Immature natural killer cell (primary cell): ENCODE measurements at places on chromosomes 5 and 9.
A peak's percentile ranks its signal among the peaks of the same experiment; 100 is the strongest.

GRCh38 chr5:38168029-38168428, 90.3 kb upstream of the EGFLAM start:
- no peaks in the 10 kb centered on the region for H3K4me1 ChIP-seq
- no peak overlapping the region for H3K27ac ChIP-seq
- no peaks in the 10 kb centered on the region for H3K36me3 ChIP-seq
- DNase-seq: no peak

GRCh38 chr5:83323557-83324180, 147.9 kb upstream of the VCAN start:
- H3K27me3 ChIP-seq: no peaks in the 10 kb centered on the region
- H3K4me3 ChIP-seq: no peak overlapping the region
- no peak for DNase-seq
- no peak overlapping the region for H3K27ac ChIP-seq
- no peaks in the 10 kb centered on the region for H3K4me1 ChIP-seq

DNA sequence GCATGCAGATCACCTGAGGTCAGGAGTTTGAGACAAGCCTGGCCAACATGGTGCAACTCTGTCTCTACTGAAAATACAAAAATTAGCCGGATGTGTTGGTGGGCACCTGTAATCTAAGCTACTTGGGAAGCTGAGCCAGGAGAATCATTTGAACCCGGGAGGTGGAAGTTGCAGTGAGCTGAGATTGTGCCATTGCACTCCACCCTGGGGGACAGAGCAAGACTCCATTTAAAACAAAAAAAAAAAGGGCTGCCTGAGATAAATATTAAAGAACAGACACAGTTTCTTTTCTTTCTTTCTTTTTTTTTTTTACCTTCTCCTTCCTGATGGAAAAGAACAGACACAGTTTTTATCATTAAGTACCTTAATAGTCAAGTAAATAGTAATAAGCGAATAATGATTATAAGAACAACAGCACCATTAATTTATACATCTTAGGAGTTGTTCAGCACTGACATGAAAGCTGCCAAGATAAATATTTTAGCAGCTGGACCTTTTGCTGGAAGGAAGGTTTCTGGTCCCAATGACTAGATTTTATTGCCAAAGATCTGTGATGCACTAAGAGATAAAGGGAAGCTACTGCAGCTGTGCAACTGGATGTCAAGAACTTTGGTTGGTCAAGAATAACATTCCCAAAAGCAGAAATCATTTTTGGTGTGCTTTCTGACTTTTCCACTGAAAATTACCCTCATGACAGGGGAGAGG, 7.0 kb downstream of the CENPP start:
- H3K4me3 ChIP-seq: no peak overlapping the region
- no peak for DNase-seq
- H3K36me3 ChIP-seq: peaks cover 5% of the 10 kb centered on the region
- no peaks in the 10 kb centered on the region for H3K27me3 ChIP-seq
- no peak overlapping the region for H3K27ac ChIP-seq
- H3K4me1 ChIP-seq: no peaks in the 10 kb centered on the region

DNA sequence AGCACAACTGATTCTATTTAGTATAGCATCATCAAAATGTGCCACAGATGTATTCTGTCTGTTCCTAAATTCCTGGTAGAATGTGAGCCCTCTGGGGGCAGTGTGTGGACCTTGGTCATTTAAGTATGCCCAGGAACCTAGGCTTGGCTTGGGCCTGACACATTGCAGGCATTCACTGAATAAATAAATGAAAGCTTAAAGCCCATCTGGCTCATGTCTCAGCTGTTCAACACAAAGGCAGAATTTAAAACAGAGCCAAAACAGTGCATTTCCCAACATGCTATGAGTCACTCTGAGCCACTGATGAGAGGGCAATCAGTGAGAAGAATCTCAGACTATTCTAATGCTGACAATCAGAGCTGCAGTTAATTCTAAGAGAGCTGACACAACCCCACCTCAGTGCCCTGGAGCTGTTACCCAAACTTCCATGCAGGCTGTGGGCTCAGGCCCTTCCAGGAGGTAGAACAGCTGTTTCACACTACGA, 8.1 kb downstream of the FAM193B start:
- peaks cover 10% of the 10 kb centered on the region for H3K36me3 ChIP-seq
- peaks cover 58% of the 10 kb centered on the region for H3K4me1 ChIP-seq
- H3K27me3 ChIP-seq: no peaks in the 10 kb centered on the region
- H3K27ac ChIP-seq: peak overlapping the region; percentile 82

DNA sequence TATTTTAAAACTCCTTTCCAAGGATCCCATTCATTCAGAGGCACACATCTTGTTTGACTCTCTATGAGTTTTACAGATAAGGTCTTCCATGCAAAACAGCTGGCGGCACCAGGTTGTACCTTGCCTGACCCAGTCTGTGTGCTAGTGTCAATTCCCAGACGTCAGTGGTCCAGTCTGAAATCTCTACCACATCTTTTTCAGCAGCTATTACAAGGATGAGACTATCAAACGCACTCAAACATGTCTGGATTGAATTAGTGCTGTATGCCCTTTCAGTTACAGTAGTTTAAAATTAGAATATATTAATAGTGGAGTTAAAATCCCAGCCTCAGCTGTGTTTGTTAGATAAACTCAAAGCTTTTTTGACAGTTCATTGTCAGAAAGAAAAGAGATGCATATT, 11.7 kb downstream of the CDC14B start:
- H3K36me3 ChIP-seq: no peaks in the 10 kb centered on the region
- H3K4me3 ChIP-seq: no peak overlapping the region
- no peak for DNase-seq
- no peak overlapping the region for H3K27ac ChIP-seq
- peaks cover 4% of the 10 kb centered on the region for H3K27me3 ChIP-seq
- H3K4me1 ChIP-seq: no peaks in the 10 kb centered on the region

DNA sequence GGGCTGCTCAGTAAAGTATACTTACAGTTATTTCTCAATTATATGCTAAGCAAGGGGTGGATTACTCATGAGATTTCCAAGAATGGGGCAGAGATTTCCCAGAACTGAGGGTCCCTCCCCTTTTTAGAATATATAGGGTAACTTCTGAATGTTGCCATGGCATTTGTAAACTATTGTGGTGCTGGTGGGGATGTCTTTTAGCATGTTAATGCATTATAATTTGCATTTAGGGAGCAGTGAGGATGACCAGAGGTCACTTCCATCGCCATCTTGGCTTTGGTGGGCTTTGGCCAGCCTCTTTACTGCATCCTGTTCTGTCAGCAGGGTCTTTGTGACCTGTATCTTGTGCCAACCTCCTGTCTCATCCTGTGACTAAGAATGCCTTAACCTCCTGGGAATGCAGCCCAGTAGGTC, 35.5 kb downstream of the TTC1 start:
- no peak for DNase-seq
- peaks cover 22% of the 10 kb centered on the region for H3K36me3 ChIP-seq
- H3K4me1 ChIP-seq: no peaks in the 10 kb centered on the region

- H3K4me1 ChIP-seq: no peaks in the 10 kb centered on the region
- H3K4me3 ChIP-seq: no peak overlapping the region
- peaks cover 4% of the 10 kb centered on the region for H3K27me3 ChIP-seq
Observed at GRCh38 chr9:95373069-95373681, 55.7 kb upstream of the FANCC start.

GRCh38 chr9:128191406-128192046, at the start of gene CIZ1:
Gene CIZ1 (minus strand): TSS chr9:128191572. CDS start chr9:128190857, 715 bp downstream.
- peak within 1 kb of the TSS; percentile 73 for H3K27ac ChIP-seq
- DNase-seq: peak; percentile 74
- H3K27me3 ChIP-seq: peaks cover 8% of the 10 kb centered on the region
- peak within 1 kb of the TSS; percentile 95 for H3K4me3 ChIP-seq
- peaks cover 21% of the 10 kb centered on the region for H3K36me3 ChIP-seq

GRCh38 chr5:56080375-56081052, 85.8 kb upstream of the IL6ST start:
- no peak for DNase-seq
- no peak overlapping the region for H3K4me3 ChIP-seq
- no peaks in the 10 kb centered on the region for H3K36me3 ChIP-seq
- H3K27me3 ChIP-seq: no peaks in the 10 kb centered on the region
- H3K4me1 ChIP-seq: no peaks in the 10 kb centered on the region

GRCh38 chr5:172647352-172648012, 6.4 kb downstream of the NEURL1B start:
- DNase-seq: no peak
- peaks cover 1% of the 10 kb centered on the region for H3K27me3 ChIP-seq
- no peak overlapping the region for H3K27ac ChIP-seq
- H3K4me3 ChIP-seq: no peak overlapping the region
- no peaks in the 10 kb centered on the region for H3K36me3 ChIP-seq

- H3K36me3 ChIP-seq: no peaks in the 10 kb centered on the region
- DNase-seq: no peak
- peaks cover 34% of the 10 kb centered on the region for H3K4me1 ChIP-seq
- peak overlapping the region; percentile 55 for H3K27ac ChIP-seq
Observed at GRCh38 chr9:100352201-100352726, 478 bp downstream of the TEX10 start.

DNA sequence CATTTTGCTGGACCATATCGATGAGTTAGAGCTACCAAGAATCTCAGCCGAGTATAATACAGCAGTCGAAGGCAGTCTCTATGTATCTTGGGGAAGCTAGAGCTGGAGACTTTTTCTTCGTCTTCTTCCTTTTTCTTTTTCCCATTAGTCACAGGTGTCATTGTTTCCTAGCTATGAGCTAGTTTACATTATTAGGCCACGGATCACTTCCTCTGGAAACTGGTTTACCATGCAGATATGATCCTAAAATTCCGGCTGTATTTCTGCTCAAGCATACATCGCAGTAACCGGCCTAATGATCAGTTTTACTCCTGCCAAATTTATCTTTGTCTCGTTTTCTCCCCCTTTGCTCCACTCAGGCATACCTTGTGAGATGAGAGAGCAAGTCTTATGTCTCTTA, 312.8 kb downstream of the ARHGAP26 start:
- no peaks in the 10 kb centered on the region for H3K36me3 ChIP-seq
- peak overlapping the region; percentile 26 for H3K27ac ChIP-seq
- H3K4me1 ChIP-seq: peaks cover 29% of the 10 kb centered on the region
- DNase-seq: no peak
- H3K27me3 ChIP-seq: peaks cover 5% of the 10 kb centered on the region

- H3K4me3 ChIP-seq: no peak overlapping the region
- H3K27ac ChIP-seq: no peak overlapping the region
- H3K27me3 ChIP-seq: peaks cover 3% of the 10 kb centered on the region
- H3K36me3 ChIP-seq: no peaks in the 10 kb centered on the region
Observed at GRCh38 chr5:38167562-38167996, 90.8 kb upstream of the EGFLAM start.

GRCh38 chr5:135541807-135542502, 6.2 kb upstream of the NEUROG1 start:
- H3K36me3 ChIP-seq: no peaks in the 10 kb centered on the region
- peaks cover 12% of the 10 kb centered on the region for H3K27me3 ChIP-seq
- no peak overlapping the region for H3K4me3 ChIP-seq
- no peak overlapping the region for H3K27ac ChIP-seq

DNA sequence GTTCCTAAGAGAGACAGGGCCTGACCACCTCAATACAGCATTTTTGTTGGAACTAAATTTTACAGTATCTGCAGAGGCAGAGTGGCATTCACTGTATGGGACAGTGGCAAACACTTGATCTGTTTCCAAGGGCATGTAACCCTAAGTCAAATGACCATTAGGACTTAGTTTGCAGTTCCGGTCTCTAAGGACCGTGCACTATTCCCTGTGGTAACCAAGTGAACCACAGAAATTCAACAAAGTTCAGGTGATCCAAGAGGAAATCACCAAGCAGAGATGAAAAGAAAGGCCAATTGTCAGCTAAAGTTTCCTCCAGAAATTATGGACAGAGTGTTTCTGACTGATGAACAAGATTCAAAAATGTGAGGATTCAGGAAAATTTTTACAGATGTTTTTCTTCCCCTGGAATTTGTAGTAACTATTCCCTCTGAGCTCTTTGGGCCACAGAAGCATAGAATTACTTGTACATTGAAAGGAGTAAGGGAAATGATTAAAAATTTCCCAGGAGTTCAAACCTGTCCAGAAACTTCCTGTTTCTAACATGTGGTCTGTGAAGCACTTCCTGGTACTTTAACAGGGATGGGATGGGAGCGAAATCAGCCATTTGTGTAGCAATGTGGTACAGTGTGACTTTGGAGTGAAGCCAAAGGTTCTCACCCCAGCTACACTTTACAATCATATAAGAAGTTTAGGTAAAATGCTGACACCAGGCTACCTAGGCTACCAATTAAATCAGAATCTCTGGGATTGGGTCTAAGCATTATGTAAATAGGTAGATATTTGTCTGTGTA, 266.1 kb upstream of the MAP3K1 start:
- H3K4me3 ChIP-seq: no peak overlapping the region
- H3K36me3 ChIP-seq: no peaks in the 10 kb centered on the region
- DNase-seq: no peak
- H3K4me1 ChIP-seq: no peaks in the 10 kb centered on the region
- peaks cover 2% of the 10 kb centered on the region for H3K27me3 ChIP-seq

- no peak for DNase-seq
- peaks cover 18% of the 10 kb centered on the region for H3K27me3 ChIP-seq
- H3K36me3 ChIP-seq: no peaks in the 10 kb centered on the region
- no peak overlapping the region for H3K27ac ChIP-seq
- H3K4me3 ChIP-seq: no peak overlapping the region
- H3K4me1 ChIP-seq: peaks cover 4% of the 10 kb centered on the region
Observed at GRCh38 chr5:1647580-1647979, 123.8 kb upstream of the LPCAT1 start.

DNA sequence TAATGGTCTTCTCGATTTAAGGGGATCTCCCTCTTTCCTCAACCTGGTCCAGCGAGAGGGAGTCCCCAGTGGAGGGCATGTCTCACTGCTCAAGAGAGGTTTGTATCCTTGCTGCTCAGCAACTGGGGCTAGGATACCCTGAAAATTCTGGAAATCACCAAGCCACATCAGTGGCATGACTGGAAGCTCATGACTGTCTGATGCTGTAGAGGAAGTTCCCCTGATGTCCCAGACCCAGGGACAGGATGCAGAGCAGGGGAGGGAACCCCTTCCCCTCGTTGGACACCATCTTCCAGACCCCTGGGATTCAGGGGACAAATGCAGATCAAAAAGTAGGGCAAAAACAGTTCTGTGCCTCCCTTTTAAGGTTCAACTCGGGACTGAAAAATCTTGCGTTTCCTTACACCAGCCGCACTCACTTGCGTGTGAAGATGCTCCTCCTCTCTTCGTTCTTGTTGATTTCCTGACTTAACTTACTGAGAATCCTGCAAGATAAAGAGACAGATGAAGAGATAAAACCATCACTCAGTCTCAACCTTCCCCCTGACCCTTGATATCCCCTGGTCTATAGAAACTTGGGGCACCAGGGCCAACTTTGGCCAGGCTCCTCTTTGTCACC, 22.1 kb downstream of the LCP2 start:
- H3K36me3 ChIP-seq: peaks cover 52% of the 10 kb centered on the region
- peak overlapping the region; percentile 98 for H3K27ac ChIP-seq
- H3K27me3 ChIP-seq: peaks cover 22% of the 10 kb centered on the region

- H3K27ac ChIP-seq: no peak overlapping the region
- H3K27me3 ChIP-seq: peaks cover 3% of the 10 kb centered on the region
- DNase-seq: no peak
- no peak overlapping the region for H3K4me3 ChIP-seq
- H3K4me1 ChIP-seq: no peaks in the 10 kb centered on the region
Observed at GRCh38 chr9:121261107-121261460, 6.9 kb upstream of the GSN start.
